ENCODE measurements at places on chromosomes 2 and 18.

DNA sequence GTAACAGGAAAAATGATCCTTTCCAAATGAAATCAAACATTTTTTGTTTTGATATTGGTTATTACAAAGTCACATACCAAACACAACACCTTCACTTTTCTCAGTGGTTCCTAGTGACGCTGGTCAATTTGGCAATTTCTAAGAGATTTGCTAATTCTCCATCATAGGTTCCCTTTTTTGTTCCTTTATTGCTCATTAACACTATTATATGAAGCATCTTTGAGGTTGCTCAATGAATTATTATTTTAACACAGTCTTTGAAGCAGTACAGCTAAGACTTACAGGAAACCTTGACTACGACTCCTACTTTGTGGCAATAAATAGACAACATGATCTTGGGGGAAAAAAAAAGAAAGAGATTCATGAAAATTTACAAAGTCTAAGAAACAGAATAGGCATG lies 152.2 kb upstream of the VRK2 start:
- no peak for DNase-seq

DNA sequence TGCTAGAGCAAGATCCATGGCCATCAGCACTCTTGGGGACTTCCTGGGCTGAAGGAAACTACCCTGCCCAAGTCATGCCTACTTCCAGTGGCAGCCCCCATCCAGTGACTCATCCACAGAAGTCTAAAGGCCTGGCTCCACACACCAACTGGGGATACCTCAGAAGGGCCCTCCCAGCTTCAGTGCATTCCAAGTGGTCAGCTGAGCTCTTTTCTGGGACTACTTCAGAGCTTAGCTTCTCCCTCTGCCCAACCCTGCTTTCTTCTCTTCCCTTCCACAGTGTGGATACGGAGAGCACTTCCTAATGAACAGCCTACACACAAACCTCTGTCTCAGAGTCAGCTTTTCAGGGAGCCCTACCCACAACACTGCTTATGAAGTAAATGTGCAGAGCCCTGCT lies 66.5 kb downstream of the CLHC1 start:
- no peak for DNase-seq

DNA sequence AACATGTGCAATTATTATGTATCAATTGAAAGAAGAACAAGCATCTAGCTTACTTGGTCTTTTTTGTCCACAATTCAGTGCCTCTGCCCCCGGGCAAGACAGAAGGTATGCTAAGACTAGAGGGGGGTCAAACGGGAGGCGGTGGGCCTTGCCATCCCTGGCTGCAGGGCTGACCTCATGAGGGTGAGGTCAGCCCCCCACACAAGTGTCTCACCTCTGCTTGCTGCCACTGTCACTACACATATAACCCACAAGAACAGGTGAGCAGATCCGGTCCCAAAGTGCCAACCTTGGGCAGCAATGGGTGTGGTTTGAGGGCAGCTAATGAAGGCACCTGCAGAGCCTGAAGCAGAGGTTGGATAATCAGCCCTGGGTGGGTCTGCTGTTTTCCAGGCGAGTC lies 71.5 kb downstream of the EDAR start:
- no peak for DNase-seq

GRCh38 chr18:10304853-10305252 lies 149.6 kb upstream of the APCDD1 start:
- DNase-seq = no peak

- no peak for DNase-seq
Measured at GRCh38 chr2:56239437-56239836, 55.6 kb downstream of the CCDC85A start.

DNA sequence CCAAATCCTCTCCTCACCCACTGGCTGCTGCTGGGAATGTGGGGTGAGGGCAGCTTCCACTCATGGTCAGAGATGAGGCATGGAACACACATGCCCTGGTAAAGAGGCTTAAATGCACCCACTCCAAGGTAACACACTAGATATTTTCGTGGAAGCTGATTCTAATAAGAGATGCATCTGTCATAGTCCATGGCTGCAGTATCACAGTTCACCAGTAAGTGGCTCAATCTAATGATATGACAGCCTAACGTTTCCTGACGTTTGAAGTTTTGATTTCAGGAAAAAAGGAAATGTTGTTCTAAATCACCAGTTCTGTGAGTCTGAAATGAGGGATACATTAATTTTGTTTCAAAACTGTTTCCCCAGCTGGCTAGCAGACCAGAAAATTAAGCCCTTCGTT lies 38.2 kb downstream of the LCT start:
- no peak for DNase-seq

DNA sequence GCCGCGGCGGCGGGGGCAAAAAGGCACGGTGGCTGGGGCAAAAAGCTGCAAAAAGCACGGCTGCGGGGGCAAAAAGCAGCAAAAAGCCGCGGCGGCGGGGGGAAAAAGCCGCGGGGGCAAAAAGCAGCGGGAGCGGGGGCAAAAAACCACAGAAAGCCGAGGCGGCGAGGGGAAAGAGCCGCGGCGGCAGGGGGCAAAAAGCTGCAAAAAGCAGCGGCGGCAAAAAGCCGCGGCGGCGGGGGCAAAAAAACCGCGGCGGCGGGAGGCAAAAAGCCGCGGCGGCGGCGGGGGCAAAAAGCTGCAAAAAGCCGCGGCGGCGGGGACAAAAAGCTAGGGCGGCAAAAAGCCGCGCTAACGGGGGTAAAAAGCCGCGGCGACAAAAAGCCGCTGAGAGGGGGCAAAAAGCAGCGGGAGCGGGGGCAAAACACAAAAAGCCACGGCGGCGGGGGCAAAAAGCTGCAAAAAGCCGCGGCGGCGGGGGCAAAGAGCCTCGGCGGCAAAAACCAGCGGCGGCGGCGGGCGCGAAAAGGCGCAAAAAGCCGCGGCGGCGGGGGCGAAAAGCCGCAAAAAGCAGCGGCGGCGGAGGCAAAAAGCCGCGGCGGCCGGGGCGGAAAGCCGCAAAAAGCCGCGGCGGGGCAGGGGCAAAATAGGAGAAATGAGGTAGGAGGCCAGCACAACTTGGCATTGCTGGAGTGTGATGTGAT lies 123.4 kb downstream of the ANKRD30BL start:
- DNase-seq = no peak

DNA sequence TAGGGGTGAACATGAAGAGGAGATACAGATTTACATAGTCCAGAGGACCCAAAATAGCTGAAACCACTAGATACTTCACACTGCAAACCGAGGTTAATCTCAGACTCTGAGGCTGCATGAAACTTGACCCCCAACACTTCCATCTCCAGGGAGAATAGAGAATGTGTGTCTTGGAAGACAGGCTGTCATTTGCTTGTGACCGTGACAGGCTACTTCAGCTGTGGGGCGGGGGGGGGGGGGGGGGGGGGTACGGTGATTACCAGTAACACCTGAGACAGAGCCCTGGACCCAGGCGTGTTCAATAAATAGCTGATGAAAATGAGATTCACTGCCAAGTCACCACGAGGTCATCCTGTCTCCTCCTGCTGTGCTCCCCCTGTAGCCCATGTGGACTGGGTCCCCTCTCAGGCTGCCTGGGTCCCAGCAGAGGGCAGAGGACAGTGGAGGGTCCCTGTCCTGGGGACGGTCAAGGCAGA lies 5.7 kb upstream of the KLHL29 start:
- DNase-seq = no peak

- DNase-seq = no peak
Measured at GRCh38 chr2:113129519-113130078, 2.2 kb downstream of the IL1RN start.

GRCh38 chr2:38187541-38188011 lies 111.6 kb upstream of the CYP1B1 start:
- no peak for DNase-seq

GRCh38 chr18:32360682-32361345 lies 109.9 kb downstream of the GAREM1 start:
- no peak for DNase-seq

DNA sequence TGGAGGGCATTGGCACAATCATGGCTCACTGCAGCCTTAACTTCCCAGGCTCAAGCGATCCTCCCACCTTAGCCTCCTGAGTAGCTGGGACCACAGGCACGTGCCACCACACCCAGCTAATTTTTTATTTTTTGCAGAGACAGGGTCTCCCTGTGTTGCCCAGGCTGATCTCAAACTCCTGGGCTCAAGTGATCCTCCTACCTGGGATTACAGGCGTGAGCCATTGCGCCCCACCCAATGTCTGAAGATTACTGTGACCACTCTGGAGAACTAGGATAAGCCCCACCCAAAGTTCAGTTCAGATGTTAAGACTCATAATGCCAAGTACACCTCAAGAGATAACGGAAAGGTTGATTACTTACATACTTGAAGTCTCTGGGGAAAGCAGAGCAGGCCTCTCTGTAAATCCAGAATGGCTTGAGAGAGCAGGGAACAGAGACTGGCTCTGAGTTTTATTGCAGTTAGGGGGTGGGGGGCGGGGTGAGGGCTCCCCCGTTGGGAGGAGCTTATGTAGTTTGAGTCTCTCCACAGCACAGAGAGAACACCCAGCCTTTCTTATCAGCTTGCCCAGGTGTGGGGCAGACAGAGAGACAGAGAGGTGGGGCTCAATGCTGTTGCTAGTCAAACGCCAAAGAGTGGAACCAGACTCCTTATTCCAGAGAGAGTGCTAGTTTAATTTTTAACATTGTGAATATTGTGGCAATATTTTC lies 26.5 kb upstream of the ERICH2 start:
- DNase-seq = no peak

- no peak for DNase-seq
Measured at GRCh38 chr2:146964494-146964893, 880.3 kb upstream of the ACVR2A start.

GRCh38 chr2:207531032-207531952 lies 1.5 kb downstream of the CREB1 start:
- no peak for DNase-seq

- DNase-seq = no peak
Measured at GRCh38 chr2:113978524-113979190, 88.8 kb downstream of the ACTR3 start.

DNA sequence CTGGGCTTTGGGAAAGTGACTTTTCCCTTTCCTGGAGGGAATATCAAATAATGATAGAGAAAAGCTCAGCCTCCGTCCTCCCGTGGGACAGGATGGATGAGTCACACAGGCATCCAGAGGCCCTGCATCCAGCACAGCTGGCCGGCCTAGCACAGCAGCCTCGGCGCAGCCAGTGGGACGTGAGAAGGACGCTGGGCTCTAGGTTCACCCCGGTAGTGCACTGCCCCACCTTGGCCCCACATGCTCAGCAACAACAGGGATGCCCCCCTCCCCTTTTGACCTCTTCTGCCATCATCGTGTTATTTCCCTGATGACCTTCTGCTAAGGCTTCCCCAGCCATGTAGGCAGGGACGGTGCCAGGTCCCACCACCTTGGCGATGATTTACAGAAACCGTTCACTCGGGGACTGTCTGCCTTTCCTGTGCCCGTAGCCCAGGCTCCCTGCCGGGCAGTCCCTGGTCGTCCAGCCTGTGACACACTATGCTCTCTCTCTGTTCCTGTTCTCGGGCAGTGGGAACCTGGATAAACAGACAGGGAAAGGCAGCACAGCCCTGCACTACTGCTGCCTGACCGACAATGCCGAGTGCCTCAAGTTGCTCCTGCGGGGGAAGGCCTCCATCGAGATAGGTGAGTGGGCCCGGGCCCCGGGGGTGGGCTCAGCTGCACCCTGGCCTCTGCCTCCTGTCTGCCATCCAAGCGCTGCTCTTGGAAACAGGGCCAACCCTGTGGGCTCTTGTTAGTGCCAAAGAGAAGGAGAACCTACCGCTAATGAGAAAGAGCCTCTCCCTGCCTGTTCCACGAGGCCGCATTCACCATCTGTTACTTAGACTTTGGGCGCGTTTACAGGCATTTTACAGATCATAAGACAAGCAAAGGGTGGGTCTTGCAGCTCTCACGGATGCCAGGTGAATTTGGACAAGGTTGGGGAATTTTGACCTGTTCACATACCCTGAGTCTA lies 44.6 kb downstream of the ITGB1BP1 start:
- DNase-seq = no peak

DNA sequence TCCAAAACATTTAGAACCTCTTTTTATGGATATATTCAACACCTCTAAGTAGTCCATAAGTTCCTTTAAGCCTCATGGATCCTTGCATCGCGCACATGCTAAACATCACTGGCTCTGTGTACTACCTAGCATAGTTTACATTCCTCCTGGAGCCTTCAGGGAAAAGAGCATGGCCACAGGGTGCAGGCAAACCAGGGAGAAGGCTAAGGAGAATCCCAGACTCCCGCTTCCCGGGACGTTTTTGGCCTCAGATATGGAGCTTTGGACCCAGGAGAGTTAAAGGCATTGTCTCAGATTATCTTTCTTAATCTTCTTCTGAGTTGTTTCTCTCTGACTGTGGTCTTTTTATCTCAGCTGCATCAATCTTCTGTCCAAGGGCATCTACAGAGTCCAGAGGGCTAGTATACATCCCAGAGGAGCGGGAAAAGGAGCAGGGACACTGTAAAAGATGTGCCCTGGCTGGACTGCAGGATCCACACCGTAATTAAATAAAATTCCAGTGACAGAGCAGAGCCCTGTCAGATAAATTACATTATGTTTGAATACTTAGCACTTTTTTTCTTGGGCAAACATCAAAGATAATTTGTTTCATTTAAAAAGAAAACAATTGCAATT lies 36.9 kb downstream of the RIT2 start:
- DNase-seq = no peak

GRCh38 chr2:144703852-144704708 lies 184.2 kb upstream of the ZEB2 start:
- DNase-seq = no peak

GRCh38 chr2:86232910-86233309 lies 33.7 kb downstream of the MRPL35 start:
- DNase-seq = no peak

GRCh38 chr2:205103699-205104098 lies 558.4 kb downstream of the PARD3B start:
- DNase-seq = no peak

GRCh38 chr2:201344663-201345366 lies 12.3 kb downstream of the FLACC1 start:
- no peak for DNase-seq

GRCh38 chr2:24832931-24833701 lies 39.9 kb downstream of the CENPO start:
- no peak for DNase-seq

DNA sequence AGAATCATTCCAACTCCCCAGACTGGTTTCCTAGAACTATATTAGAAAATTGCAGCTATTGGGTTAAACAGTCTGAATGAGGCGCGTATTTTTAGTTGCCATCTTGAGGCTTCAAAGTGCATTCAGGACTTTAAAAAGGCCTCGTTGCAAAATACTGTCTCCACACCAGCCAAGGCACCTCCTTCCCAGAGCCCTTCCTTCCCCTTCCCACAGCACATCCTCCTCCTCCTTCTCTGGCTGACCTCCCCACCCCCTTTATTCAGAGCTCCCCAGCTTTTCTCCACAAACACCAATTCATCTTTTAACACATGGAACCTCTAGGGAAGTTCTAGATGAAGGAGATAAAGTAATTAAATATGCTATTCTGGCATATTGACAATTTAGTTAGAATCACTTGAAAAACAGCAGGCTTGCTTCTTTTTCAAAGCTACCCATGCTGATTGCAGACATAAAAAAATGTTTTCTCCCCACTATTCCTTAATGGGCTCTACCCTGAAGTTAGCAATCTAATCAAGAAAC lies 90.3 kb downstream of the RTP5 start:
- DNase-seq = no peak

- DNase-seq = no peak
Measured at GRCh38 chr2:210971431-210971830, 415.0 kb downstream of the CPS1 start.

GRCh38 chr18:6428851-6429395 lies 14.2 kb upstream of the L3MBTL4 start:
- DNase-seq = no peak

- no peak for DNase-seq
Measured at GRCh38 chr2:71129114-71129901, 721 bp downstream of the MCEE start.

- DNase-seq = no peak
Measured at GRCh38 chr2:225787497-225787896, 388.0 kb downstream of the NYAP2 start.

GRCh38 chr2:30265052-30266015 lies 34.0 kb downstream of the LBH start:
- no peak for DNase-seq

Data from stimulated activated CD8-positive, alpha-beta memory T cell treated with anti-CD3 and anti-CD28 coated beads, Interleukin-4, amount 100 ng/mL, for 1 hour (primary cell).